ENCODE measurements at places on chromosomes 4 and X.

GRCh38 chr4:61522312-61522711 lies 322.2 kb downstream of the ADGRL3 start:
- no peak for DNase-seq

GRCh38 chrX:2618516-2618915 lies 72.6 kb upstream of the CD99 start:
- no peak for DNase-seq

DNA sequence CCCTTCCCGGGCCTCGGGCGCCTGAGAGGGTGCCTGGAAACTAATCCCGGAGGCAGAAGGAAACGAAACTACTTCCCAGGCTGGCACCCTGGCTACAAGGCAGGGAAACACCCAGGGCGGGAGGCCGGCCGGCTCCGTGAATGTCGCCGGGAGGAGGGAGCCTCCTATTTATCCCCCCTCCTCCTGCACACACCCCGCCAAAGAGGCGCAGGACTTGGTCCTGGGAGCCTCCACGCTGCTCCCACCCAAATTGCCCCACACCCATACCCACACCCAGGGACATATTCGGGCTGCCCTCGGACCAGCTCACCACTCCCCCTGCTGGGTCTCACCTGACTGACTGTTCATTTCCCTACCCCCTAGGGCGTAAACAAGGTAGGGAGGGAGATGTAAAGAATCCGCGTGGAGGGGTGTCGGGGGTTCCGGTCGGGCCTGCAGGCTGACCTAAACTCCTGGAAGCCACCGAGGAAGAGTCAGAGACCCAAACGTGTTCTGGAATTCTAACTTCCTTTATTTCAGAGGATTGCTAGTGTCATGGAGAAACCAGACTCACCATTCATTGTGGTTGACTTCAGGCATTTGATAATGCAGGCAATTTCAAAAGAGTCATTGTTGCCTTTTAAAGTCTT lies at the start of gene BTC:
Gene BTC (minus strand): TSS at position 142 of the 629 bp plus-strand sequence. CDS start 198 bp downstream, outside the sequence.
- DNase-seq: no peak

DNA sequence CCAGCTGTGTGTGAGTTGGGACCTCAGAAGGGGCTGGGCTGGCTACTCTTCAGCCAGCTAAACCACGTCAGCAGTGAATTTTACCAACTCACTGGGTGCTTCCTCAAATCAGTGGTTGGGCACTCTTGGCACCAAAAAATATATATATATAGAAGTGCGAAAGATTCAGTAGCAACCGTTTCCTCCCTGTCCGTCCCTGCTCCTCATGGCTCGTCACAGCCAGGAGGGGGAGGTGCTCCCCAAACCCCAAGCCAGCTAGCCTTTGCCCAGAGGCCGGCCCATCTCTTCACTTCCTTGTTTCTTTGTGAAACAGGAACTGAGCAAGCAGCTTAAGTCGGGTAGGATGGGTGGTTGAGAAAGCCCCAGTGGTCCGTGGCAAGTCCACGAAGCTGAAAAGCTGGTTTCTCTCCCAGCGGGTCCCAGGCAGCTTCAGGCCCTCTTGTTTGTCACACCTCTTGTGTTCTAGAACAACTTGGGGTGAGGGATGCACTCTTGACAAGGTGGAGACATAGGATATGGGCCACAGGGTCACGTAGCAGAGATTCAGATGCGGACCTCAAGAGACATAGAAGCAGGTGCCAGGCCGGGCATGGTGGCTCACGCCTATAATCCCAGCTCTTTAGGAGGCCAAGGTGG lies 6.8 kb upstream of the SASH3 start:
- DNase-seq: no peak

DNA sequence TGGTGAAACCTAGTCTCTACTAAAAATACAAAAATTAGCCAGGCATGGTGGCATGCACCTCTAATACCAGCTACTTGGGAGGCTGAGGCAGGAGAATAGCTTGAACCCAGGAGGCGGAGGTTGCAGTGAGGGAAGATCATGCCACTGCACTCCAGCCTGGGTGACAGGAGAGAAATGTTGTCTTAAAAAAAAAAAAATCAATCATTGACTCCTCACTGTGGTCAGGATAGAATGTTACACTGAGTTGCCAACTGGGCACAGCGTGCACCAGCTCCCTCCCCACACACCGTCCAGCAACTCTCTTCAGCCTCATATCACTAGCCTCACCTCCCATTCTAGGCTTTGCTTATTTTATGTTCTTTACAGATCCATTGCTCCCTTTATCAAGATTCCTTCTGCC lies 79.5 kb downstream of the CHRNA9 start:
- no peak for DNase-seq

DNA sequence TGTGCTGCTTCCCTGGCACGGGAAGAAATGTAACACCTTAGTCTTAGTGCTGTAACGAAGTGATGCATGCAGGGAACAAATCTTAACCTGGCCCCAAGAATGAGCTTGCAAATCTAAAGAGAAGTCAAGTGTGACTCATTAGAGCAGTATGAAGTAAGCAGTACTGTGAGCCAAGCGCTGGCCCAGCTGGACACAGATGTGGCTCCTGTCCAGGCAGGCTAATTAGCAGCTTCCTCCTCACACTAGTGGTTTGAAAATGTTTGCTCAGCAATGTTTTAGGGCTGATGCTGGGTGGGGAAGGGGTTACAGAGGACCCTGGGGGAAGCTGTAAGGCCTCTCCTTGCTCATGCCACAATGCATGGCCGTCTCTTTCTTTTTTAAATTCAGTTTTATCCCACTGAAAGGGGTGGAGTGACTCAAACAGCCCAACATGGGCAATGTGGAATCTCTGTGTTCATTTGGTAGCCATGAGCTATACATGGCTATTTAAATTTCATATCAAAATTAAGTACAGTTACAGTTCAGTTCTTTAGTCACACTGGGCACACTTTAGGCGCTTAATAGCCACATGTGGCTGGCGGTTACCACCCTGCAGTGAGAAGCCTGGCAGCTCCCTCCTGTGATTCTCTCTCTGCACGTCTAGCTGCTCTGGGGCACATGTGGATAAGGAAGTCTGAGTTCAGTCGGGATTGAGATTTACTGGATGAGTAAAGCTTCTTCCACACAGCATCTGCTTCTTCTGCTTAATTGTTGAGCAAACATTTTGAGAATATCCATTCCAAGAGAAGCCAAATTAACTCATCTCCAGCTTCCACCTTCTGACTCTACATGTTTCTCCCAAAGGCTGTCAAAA lies 48.8 kb downstream of the MAP7D2 start:
- no peak for DNase-seq

DNA sequence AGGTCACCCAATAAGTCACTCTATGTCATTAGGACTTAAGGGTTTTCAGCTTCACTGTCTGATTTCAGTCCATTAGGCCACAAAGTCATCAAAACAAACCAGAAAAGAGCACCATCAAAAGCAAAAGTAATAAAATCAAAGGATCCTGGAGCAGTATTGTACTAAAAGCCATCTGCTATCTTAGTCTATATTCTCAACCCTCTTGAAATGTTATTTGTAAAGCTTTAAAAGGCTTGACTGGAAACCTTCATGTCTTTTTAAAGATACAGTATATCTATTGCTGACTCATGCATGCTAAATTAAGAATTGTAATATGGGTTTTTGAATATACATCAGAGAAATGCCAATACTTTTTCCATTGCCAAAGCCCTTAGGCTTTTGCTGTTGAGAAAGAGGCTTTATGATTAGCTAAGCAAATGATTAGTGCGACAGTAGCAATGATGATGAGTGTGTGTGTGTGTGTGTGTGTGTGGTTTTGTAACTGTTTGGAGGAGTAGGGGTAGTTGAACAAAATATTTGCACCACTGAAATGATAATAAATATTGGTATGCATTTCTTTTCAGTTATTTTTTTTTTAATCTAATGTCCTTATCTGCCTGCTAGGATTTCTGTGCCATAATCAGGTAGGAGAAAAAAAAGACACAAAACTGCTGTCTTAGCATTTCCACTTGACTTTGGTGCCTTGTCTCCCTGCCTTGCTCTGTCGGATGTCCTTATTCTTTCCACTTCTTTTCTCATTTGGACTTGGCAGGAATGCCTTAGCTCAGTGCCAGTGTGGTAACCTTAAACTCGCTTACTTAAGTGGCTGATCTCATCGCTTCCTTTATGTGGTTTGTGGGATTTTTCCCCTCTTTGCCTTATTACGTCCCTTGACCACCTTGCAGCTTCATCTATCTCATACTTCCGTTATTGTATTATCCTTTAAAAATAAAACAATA lies 119.7 kb downstream of the PCDH7 start:
- DNase-seq: no peak

GRCh38 chrX:65587616-65588526 lies 53.3 kb upstream of the LAS1L start:
- no peak for DNase-seq

GRCh38 chr4:86497980-86498862 lies 95.9 kb upstream of the PTPN13 start:
- no peak for DNase-seq

DNA sequence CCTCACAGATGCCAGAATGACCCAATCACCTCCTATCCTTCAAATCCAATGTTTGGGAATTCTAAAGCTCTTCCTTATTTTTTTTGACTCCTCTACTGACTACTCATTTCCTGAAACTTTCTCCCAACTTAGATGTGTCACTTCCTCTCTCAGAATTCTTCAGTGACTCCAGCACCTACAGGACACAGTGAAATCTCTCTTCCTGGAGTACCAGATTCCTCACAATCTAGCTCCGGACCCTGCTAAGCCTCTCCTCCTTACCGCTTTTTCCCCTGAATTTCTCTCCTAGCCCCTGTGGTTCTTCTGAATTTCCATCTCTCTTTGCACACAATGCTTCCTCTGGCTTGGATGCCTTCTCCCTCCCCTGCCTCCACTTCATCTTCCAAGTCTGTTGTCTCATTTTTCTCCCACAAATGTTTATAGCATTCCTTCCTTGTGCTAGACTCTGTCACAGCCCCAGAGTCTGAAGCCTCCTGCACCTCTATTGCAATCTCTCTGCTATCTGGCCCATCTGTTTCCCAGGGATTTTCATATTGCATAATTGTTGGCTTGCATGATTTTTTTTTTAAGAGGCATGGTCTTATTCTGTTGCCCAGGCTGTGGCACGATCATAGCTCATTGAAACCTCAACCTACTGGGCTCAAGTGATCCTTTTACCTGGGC lies 80.1 kb downstream of the ANAPC4 start:
- DNase-seq: no peak

DNA sequence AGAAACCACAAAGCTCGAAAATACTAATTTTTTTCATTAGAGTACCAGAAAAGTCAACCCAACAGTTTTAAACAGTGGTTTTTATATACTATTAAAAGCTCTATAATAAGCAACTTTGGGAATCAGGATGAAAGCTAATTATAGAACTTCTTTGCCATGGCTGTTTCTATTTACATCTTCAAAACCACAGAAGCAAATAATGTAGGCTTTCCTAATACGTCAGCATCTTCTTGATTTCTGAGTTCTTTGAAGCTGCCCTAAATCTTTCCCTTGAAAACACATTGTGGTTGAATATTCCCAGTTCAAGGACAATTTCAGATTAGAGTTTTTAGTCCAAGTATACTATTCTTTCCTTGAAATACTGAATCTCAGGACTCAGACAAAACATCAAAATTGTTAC lies 460.2 kb upstream of the FAT1 start:
- no peak for DNase-seq

DNA sequence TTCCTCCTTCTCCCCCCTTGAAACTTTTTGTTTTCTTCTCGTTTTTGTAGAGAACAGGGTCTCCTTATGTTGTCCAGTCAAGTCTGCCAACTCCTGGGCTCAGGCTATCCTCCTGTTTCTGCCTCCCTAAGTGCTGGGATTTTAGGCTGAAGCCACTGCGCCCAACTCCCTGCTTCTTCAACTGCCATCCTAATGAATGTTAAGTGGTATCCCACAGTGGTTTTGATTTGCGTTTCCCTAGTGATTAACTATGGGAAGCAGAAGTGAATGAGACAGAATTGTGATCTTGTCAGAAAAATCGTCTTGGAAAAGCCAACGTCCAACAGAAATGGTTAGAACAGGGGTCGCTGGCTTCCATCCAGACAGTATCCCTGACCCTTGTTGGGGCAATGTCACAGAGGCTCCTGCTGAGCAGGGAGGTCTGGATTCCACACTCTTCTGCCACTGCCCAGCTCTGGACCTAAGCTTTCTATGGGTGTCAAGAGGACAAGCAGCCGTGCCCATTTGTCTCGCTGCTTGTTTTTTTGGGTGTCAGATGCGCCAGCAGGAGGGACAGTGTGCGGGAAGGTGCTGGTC lies 869 bp upstream of the ADD1 start:
- DNase-seq: no peak

Measured in cerebellar nuclear complex (tissue), 1 donor.